ENCODE measurements at places on chromosomes 2 and 18.

- no peak for DNase-seq
Observed at GRCh38 chr2:163580757-163581156, 155.1 kb downstream of the FIGN start.

GRCh38 chr2:65380255-65380654 lies 52.1 kb downstream of the SPRED2 start:
- DNase-seq, result no peak

DNA sequence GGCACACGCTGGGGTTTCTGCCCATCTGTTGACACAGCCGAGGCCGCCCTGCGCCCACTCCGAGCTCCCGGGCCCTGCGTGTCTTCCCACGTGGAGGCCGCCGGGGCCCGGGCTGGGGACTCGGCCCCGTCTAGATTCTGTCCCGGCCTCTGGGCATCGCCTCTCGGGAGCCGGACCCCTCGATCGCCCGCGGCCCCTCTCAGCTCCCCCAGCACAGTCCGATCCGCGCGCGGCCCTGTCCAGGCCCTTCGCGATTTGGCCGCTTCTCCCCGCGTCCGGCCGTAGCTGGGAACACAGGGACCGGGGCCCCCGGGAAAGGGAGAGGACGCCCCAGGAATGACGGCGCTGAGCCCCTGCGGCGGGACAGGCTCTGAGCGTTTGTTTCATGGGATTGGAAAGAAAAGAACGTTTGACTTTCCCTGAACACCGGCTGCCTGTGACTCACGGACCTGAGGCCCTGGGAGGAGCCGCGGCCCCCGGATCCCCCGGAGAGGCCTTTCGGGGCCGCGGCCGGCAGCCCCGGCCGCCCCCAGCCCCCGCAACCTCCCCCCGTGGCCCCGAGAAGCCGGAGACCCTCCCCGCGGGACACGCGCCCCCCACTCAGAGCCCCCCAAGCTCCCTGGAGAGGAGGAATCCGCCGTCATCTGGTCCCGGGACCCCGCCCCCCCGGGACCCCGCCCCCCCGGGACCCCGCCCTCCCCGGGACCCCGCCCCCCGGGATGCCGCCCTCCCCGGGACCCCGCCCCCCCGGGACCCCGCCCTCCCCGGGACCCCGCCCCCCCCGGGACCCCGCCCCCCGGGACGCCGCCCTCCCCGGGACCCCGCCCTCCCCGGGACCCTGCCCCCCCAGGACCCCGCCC lies 62.7 kb upstream of the CTDP1 start:
- DNase-seq, result no peak

GRCh38 chr2:211228559-211228958 lies 672.2 kb downstream of the CPS1 start:
- no peak for DNase-seq

GRCh38 chr2:148603562-148603920 lies 41.0 kb upstream of the EPC2 start:
- no peak for DNase-seq

DNA sequence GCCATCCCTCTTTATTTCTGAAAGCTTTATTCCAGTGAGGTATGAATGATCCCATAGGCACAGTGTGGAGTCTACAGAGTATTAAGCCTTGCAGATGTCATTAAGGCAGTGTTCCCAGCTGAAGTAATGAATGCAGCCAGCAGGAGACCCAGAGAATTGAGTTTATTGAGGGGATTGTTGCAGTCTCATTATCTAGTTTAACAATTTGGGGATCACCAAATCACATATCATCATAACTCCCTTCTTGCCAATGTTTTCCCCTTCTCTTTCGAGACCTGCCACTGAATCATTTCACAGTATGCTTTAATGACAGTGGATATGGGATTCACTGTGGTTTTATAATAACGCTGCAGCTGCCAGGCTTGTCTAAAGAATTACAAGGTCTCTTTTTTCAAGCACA lies 249.3 kb upstream of the FSHR start:
- DNase-seq, result no peak

DNA sequence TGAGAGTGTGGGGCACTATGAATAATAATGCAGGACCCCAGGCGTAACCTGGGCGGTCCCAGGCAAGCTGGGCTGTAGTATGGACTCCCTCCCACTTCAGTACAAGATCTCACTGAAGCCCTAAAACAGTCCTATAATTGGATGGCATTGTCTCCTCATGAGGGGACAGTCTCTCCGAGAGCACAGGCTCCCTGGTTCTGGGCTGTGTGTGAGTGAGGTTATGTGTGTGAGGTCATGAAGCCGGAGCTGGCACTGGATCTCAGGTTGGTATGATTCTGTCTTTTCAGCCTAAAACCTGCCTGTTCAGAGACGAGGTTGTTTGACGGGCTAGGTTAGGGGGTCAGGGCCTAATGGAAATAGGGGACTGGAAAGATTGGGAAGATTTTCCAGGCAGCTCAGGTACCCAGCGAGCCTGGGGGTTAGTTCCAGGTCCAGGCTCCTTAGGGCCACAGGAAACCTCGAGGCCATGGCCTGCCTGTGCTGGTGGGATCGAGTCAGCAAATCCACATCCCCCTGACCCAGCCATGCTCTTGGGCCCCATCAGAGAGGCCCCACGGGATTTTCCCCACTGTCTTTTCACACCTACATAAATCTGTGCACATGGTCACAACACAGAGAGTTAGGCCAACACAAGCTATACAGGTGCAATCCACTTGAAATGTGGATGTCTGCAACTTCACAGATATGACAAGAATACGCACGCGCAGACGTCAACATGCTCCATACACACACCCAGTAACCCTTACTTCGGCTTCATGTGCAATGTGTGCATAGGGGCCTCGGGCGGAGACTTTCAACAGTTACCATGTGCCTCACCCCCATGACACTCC lies 94.8 kb downstream of the INHBB start:
- no peak for DNase-seq

- no peak for DNase-seq
Observed at GRCh38 chr2:215565897-215566296, 130.0 kb upstream of the FN1 start.

DNA sequence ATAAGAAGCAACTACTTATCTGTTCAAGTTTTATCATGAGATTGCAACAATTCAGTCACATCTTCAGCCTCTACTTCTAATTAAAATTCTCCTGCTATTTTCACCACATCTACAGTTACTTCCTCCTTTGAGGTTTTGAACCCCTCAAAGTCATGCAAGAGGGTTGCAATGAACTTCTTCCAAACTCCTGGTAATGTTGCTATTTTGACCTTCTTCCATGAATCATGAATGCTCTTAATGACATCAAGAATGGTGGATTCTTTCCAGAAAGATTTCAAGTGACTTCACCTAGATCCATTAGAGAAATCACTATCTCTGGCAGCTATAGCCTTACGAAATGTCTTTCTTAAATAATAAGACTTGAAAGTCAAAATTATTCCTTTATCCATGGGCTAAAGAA lies 1052.8 kb upstream of the NRXN1 start:
- no peak for DNase-seq

- DNase-seq, result no peak
Observed at GRCh38 chr2:229780856-229781773, 66.8 kb upstream of the DNER start.

All from AG04449 (cell line).